Central memory CD8-positive, alpha-beta T cell (primary cell): ENCODE measurements at places on chromosomes 2 and 18.

DNA sequence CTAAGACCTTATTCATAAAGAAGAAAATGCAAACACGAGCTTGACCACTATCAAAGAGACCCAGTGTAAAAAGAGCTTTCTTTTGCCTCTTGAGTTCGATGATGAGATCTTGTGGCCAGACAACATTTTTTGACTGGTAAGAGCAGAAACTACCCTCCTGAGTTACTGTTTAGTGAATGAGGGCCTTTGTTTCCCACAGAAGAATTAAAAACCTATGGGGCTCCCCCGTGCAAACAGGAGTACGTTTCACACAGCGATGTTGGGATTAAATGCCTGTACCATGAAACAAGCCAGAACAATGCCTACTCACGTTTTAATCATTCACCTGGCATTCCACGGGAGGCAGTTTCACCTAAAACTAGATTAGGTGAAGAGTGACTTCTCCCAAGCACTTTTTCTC, 36.0 kb downstream of the MYCN start:
- H3K27me3 ChIP-seq = no peaks in the 10 kb centered on the region
- H3K27ac ChIP-seq = no peak overlapping the region
- no peaks in the 10 kb centered on the region for H3K4me1 ChIP-seq
- no peak overlapping the region for H3K4me3 ChIP-seq
- peaks cover 1% of the 10 kb centered on the region for H3K36me3 ChIP-seq

DNA sequence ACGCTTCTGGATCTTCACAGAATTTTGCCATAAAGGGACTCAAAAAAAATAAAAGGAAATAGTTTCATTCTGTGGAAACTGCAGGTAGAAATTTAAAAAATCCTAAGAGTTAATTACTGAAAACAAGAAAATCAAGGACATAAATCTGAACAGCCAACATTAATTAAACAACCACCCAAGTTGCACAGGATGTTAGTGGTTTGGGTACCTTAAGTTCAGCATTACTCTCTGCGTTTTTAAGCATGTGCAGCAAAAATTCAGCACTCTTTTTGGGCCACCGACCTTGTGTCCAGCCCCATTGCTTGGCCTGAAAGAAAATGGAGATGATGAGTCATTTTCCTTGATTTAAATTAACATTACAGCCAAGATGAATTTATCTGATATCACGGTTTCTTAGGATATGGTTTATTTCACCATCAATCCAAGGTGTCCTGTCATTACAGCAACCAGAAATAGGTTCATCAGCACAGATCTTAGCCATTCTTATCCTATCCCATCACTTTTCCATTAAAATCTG, 3.3 kb upstream of the C18orf32 start:
- peaks cover 69% of the 10 kb centered on the region for H3K4me1 ChIP-seq
- peaks cover 63% of the 10 kb centered on the region for H3K36me3 ChIP-seq
- no peak for DNase-seq
- peak overlapping the region; percentile 83 for H3K4me3 ChIP-seq
- H3K27me3 ChIP-seq = no peaks in the 10 kb centered on the region
- peak overlapping the region; percentile 76 for H3K27ac ChIP-seq

- no peak overlapping the region for H3K27ac ChIP-seq
- H3K27me3 ChIP-seq = no peaks in the 10 kb centered on the region
- no peak for DNase-seq
- H3K4me1 ChIP-seq = no peaks in the 10 kb centered on the region
These were observed 159.2 kb downstream of the GULP1 start for GRCh38 chr2:188450732-188451483.

- H3K4me3 ChIP-seq = no peak overlapping the region
- no peak overlapping the region for H3K27ac ChIP-seq
These were observed 814.5 kb upstream of the LRATD1 start for GRCh38 chr2:13818002-13818401.
